GM12891 (cell line): ENCODE measurements at places on chromosomes 6 and 20.

- no peak for DNase-seq
Observed at GRCh38 chr6:144477856-144478255, 192.7 kb downstream of the UTRN start.

- DNase-seq = no peak
Observed at GRCh38 chr20:60802676-60803075, 449.4 kb upstream of the CDH4 start.

DNA sequence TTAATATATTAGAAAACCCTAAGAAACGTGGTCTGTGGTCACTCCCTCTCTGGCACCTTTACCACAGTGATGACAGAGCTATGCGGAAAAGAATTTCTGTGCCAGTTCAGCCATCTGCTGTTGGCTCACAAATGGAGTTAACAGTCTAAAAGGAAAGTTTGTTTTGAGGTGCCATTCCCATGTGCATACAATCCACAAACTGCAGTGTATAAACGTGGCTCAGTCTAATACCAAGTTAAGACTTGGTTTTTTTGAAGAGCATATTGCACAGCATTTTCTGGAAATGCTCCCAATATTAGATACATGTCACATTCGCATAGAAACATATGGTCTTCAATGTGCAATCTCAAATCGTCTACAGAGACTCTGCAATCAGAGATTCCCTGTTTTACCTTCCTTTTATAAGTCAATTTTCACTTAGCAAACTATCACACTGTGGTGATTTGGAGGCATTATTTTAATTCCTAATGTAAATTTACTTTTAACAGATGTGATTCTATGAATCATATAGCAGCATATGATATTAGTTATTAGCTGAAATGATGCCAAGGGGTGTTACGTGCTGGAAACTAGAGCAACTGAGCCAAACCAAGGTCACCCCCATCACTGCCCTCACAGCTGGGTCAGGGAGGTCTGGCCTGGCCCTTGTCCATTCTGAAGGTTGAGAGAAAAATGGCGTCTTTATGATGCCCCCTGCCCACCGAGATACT, 383.5 kb downstream of the PRKN start:
- DNase-seq = no peak

DNA sequence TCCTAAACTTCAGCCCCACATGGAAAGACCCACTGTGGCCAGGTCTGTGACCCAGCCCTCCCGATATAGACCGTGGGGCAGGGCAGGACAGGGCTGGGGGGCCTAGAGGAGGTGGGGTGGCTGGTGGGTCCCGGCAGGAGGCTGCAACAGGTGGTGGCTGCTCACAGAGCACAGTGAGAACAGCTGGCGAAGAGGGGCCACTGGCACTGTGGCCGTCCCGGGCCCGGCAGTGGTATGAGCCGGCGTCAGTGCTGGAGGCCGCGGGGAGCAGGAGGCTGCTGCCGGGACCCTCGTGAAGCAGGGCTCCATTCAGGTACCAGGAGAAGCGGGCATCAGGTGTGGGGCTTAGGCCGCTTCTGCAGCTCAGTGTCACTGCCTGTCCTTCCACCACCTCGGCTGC, 13.4 kb downstream of the SIGLEC1 start:
- DNase-seq = no peak

- DNase-seq = no peak
Observed at GRCh38 chr6:18978337-18979128, 591.4 kb downstream of the RNF144B start.

DNA sequence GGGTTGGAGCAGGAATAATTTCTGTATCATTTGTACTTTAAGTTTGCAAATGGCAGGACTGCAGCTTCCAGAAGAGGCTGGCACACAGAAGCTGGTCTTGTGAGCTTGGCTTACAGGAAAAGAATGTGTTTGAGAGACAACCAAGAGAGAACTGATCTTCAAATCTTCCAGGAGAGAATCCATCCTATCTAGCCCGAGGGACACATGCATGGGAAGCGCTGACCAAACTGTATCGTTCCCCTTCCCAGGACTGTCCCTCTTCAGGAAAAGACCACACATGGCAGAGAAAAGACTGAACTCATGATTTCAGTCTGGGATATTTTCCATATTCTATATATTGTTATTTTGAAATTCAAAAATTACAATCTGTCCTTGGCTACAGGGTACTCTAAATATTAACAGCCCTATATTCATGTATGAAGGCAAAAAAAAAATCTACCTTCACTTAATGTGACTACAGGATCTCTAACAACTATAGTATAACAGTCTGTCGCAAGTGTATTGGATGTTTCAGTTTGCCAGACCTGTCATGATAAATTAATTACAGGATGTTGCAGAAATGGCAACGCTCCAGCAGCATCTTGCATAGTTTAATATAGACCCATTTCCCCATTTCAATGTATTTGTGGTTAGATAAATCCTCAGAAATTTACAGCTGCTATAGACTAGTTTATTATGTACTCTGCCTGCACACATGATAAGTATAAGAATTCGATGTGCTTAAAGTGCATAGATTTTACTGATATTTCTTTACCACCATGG, 99.4 kb downstream of the MYB start:
- DNase-seq = no peak
